ENCODE measurements at places on chromosomes 11 and 22.
A peak's percentile ranks its signal among the peaks of the same experiment; 100 is the strongest.

DNA sequence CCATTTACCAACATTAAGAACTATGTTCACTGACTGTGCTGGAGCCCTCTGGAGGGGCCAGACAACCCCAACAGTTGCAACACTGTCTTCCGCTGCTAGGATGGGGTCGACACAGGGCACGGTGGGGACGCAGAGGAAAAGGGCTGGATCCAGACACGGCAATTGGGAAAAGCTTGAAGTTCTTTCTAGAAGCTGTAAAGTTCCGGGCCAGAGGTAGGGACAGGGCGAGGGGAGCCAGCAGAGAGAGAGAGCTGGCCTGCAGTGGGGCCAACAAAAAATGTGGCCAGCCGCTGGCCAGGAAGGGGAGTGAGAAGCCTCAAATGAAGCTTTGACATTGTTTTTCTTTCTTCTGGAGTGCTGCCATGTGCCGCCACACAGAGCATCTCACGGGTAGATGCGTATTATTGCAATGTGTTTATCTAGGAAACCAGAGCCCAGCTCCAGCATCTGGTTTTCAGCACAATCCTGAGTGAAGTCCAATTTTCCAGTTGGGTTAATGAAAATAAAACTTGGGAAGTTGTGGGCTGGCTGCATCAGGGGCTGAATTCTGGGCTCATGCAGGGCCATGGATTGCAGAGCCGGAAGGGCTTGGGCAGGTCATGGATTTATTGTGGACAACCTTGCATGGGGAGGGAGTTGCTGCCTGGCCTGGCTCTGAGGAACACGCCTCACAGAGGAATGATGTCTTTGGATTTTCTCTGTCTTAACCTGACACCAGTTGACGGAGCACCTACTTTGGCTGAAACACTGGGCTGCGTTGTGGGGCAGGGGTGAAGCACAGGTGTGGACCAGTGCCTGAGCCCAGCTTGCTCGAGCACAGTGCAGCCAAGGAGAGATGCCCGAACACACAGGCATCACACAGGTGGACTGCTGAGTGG lies 67.6 kb upstream of the AMPD3 start:
- H3K27me3 ChIP-seq: no peaks in the 10 kb centered on the region
- H3K4me3 ChIP-seq: no peak overlapping the region
- peak overlapping the region; percentile 51 for H3K27ac ChIP-seq
- DNase-seq: no peak
- no peaks in the 10 kb centered on the region for H3K36me3 ChIP-seq

GRCh38 chr11:100932474-100933100 lies 197.0 kb downstream of the PGR start:
- H3K27ac ChIP-seq: no peak overlapping the region
- H3K36me3 ChIP-seq: no peaks in the 10 kb centered on the region
- no peak for DNase-seq
- no peaks in the 10 kb centered on the region for H3K4me1 ChIP-seq
- H3K4me3 ChIP-seq: no peak overlapping the region
- H3K27me3 ChIP-seq: no peaks in the 10 kb centered on the region

- H3K36me3 ChIP-seq: no peaks in the 10 kb centered on the region
- no peaks in the 10 kb centered on the region for H3K27me3 ChIP-seq
- no peak overlapping the region for H3K4me3 ChIP-seq
These were observed 422.4 kb downstream of the TENM4 start for GRCh38 chr11:79018371-79018849.

- H3K36me3 ChIP-seq: no peaks in the 10 kb centered on the region
- H3K27me3 ChIP-seq: no peaks in the 10 kb centered on the region
- H3K27ac ChIP-seq: no peak overlapping the region
- no peaks in the 10 kb centered on the region for H3K4me1 ChIP-seq
- no peak for DNase-seq
These were observed 13.5 kb downstream of the KCNJ1 start for GRCh38 chr11:128853559-128853958.

- no peaks in the 10 kb centered on the region for H3K27me3 ChIP-seq
- DNase-seq: peak; percentile 62
- peaks cover 4% of the 10 kb centered on the region for H3K4me1 ChIP-seq
These were observed 23.1 kb downstream of the CSF2RB start for GRCh38 chr22:36936362-36937116.

GRCh38 chr11:2136209-2136951 lies 2.8 kb downstream of the IGF2 start:
- no peaks in the 10 kb centered on the region for H3K36me3 ChIP-seq
- peaks cover 32% of the 10 kb centered on the region for H3K4me1 ChIP-seq
- H3K27ac ChIP-seq: no peak overlapping the region
- peaks cover 49% of the 10 kb centered on the region for H3K27me3 ChIP-seq
- H3K4me3 ChIP-seq: no peak overlapping the region

- H3K27me3 ChIP-seq: no peaks in the 10 kb centered on the region
- peak overlapping the region; percentile 76 for H3K27ac ChIP-seq
- peak overlapping the region; percentile 23 for H3K4me3 ChIP-seq
- no peak for DNase-seq
- peaks cover 73% of the 10 kb centered on the region for H3K4me1 ChIP-seq
These were observed 5.3 kb downstream of the PICALM start for GRCh38 chr11:86063536-86063935.

GRCh38 chr11:19955660-19956059 lies 204.6 kb downstream of the DBX1 start:
- no peaks in the 10 kb centered on the region for H3K36me3 ChIP-seq
- peaks cover 8% of the 10 kb centered on the region for H3K4me1 ChIP-seq
- no peak overlapping the region for H3K4me3 ChIP-seq
- no peak for DNase-seq

GRCh38 chr11:67289651-67290479 lies 762 bp downstream of the ANKRD13D start:
- H3K4me1 ChIP-seq: peaks cover 69% of the 10 kb centered on the region
- H3K27me3 ChIP-seq: no peaks in the 10 kb centered on the region
- peak overlapping the region; percentile 99 for H3K27ac ChIP-seq
- H3K36me3 ChIP-seq: peaks cover 61% of the 10 kb centered on the region
- no peak for DNase-seq

DNA sequence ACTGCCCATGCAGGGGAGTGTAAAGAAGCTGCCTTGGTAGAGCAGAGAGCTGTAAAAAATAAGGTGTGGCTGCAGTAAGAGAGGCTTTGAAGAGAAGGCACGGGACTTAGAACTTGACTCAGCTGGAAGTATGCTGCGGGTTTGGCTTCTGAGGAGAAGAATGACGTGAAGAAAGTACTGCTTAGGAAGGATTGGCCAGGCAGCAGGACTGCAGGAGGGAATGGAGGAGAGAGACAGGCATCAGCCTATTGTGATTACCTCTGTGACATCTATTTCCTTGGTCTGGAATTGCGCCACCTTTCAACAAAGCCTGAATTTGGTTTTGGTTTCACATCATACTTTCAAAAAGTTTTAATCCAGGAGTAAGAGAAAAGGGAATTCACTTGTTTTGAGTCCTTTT lies 22.5 kb downstream of the PRRG4 start:
- no peaks in the 10 kb centered on the region for H3K4me1 ChIP-seq
- no peaks in the 10 kb centered on the region for H3K27me3 ChIP-seq
- DNase-seq: no peak
- no peak overlapping the region for H3K4me3 ChIP-seq

DNA sequence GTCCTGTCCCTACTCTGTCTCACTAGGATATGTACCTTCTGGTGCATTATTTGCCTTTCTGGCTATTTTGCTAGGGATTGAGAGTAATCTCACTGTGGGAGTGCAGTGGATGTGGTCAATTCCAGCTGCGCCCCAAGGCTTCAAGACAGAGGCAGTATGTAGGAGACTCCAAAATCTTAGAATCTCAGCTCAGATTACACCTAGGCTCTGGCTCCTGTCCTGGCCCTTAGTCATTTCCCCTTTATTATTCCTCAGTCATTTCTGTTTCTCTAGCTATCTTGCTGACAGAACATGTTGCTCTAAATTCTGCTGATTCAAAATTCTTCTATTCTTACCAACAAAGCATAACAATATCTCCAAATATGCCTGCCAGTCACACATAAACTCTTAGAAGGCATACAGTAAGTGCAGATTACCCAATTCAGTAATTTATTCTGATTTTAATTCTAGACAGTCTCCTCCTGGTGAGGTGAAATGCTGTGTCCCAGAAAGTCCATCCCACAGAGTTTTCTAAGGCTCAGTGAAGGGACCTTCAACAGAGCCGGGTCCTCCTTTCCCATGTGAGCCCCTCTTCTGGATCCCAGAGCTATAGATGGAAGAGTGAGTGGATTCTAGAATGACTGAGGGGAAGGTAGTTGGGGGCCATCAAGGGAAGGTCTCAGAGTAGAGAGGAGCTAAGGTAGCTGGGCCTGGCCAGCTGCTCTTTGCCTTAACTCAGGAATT lies 24.3 kb upstream of the GLYATL1 start:
- H3K4me3 ChIP-seq: no peak overlapping the region
- H3K36me3 ChIP-seq: no peaks in the 10 kb centered on the region
- no peak overlapping the region for H3K27ac ChIP-seq
- H3K27me3 ChIP-seq: no peaks in the 10 kb centered on the region
- no peak for DNase-seq

DNA sequence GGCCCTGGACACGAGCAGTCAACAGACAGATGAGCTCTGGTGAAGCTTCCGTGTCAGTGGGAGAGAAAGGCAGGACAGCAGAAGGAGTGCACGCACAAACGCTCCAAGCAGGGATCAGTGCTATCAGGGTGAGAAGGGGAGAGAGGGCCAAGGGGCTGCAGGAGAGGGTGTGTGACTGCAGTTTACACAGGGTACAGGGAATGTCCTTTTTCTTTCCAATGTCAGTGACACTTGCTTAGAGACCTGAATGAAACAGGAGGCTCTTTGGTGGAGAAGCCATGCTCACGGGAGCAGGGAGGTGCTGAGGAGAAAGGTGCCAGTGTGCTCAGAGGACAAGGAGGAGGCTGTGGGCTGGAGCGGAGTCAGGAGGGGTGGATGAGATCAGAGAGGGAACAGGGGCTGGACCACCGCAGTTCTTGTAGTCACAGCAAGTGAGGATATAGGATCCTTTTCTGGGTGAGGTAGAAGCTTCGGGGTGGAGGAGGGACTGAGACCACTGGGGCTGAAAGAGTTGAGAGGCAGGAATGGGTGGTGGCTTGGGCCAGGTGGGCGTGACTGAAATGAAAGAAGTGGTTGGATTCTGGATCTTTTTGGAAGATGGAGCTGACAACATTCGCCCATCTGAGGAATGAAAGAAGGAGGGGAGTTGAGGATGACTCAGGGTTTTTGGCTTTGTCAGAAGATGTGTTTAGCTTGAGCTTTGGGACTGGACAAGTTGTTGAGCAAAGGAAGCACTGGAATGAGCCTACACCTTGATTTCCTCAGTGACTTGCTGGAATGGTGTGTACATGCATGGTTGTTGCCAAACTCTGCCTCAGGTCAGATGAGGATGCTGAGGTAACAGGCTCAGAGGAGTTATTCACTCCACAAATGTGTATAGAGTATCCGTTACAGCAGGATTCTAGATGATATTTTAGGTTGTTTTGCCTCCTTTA lies 87.9 kb downstream of the ADAMTS15 start:
- no peaks in the 10 kb centered on the region for H3K27me3 ChIP-seq
- H3K36me3 ChIP-seq: no peaks in the 10 kb centered on the region
- no peak overlapping the region for H3K27ac ChIP-seq

DNA sequence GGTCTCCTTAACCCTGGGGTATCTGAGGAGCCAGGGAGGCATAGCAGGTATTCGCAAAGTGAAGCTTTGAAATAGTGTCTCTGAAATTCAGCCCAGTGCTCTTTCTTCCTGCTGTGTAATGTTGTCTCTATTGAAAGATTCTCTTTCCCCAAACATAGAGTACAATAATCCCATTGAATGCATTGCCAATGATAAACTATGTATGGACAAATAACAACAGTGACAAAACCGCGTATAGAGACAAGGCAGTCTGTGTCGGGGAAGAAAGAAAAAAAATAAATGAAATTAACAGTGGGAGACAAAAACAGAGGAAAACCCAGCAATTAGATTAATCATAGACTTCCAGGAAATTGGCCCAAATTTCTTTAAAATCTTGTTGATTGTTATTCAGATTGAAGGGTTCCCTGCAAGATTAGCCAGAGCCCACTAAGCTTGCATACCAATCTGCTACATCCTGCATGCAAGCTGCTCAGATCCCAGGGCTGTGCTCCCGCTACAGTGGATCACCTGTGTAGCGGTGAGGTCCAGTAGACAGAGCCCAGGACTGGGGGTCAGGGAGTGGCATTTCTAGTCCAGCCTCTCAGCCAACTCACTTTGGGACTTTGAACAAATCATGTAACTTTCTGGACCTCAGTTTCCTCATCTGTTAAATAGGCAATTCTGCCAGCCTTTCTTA lies 492.8 kb downstream of the INSC start:
- H3K4me1 ChIP-seq: no peaks in the 10 kb centered on the region
- no peak overlapping the region for H3K4me3 ChIP-seq
- no peak overlapping the region for H3K27ac ChIP-seq
- no peaks in the 10 kb centered on the region for H3K36me3 ChIP-seq

- H3K4me3 ChIP-seq: no peak overlapping the region
- no peaks in the 10 kb centered on the region for H3K4me1 ChIP-seq
- H3K36me3 ChIP-seq: no peaks in the 10 kb centered on the region
- H3K27me3 ChIP-seq: no peaks in the 10 kb centered on the region
- no peak overlapping the region for H3K27ac ChIP-seq
- DNase-seq: no peak
These were observed 131.8 kb downstream of the TRIM44 start for GRCh38 chr11:35794333-35794732.

DNA sequence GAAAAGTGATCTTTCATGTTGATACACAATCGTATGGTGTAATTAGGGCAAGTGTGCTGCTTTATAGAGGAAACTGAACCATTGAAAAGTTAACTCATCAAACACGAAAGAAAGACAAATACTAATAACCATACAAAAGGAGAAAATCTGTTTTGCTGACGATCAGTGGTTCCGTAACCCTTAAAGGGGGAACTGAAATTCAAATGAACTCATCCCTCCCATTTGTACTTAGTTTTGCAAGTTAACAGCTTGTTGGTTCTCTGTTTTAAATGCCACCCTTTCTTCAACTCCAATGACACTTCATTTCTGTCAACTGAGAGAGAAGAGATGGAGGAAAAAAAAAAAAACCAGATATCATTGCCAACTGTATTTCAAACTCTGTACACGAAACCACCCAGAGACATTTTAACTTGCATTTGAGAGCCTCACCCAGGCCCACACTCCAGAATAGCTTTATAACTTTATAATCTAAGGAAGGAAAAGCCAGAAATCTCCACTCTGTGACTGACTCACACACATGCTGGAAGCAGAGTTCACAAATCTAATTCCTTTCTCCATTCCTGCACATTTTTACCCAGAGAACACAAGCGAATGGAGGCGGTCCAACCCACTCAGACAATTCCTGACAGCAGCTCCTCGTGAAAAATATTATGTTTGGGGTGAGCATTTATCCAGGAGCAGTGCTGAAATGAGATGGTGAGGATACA lies 17.4 kb upstream of the CSNK2A3 start:
- no peak overlapping the region for H3K4me3 ChIP-seq
- no peaks in the 10 kb centered on the region for H3K27me3 ChIP-seq
- no peak for DNase-seq
- H3K27ac ChIP-seq: no peak overlapping the region
- H3K36me3 ChIP-seq: peaks cover 8% of the 10 kb centered on the region

DNA sequence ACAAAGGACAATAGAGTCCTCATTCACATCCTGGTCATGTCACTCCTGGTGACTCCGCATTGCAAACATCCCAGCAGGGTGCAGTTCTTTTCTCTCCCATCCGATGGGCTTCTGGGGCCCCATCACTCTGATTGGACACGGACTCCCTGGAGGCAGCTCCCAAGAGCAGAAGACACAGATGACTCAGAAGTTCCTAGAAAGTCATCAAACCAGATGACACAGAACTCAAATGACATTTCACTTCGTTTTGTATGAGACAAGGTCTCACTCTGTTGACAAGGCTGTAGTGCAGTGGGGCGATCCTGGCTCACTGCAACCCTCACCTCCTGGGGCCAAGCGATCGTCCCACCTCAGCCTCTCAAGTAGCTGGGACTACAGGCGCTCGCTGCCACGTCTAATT lies 33.2 kb downstream of the ZNF195 start:
- H3K27me3 ChIP-seq: no peaks in the 10 kb centered on the region
- no peak overlapping the region for H3K27ac ChIP-seq
- no peaks in the 10 kb centered on the region for H3K4me1 ChIP-seq
- DNase-seq: no peak
- no peak overlapping the region for H3K4me3 ChIP-seq
